ENCODE measurements at places on chromosomes 1 and 21.

- no peak for DNase-seq
Measured at GRCh38 chr1:89383185-89383584, 19.3 kb downstream of the GBP6 start.

DNA sequence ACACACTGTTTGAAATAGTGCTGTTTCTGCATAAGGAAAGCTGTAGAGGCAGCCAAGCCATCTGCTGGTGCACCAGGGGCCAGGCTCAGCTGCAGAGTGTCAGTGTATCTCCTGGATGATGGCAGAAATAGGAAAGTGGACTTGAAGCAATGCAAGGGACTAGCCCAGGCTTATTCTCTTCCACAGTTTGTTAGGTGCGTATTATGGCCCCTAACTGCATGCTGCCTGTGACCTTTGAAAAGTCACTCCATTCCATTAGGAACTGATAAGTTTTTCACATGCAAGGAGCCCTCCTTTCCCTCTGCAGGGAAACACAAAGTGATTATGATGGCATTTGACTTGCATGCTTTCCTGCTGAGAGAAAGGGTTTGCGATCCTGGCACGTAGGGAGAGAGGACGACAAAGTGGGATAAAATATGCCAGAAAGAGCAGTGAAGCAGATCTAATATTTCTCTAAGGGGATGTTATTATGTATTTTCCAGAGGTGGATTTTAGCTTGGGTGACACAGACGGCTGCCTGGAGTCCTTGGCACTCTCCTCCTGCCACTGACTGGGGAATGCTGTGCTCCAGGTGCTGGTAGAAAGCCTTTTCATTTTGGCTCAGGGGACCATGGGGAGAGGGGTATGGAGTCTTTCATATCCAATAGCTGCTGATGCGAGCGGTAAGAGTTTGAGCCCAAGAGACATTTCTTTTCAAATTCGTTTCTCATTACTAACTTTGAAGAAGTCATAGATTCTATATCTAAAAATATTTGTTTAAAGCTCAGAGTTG lies 402.1 kb upstream of the B3GALT2 start:
- DNase-seq: no peak

GRCh38 chr1:91529856-91530255 lies 29.2 kb downstream of the CDC7 start:
- no peak for DNase-seq

GRCh38 chr1:7781923-7782495 lies 2.1 kb upstream of the PER3 start:
- no peak for DNase-seq

GRCh38 chr1:206734499-206735142 lies 36.0 kb upstream of the IL19 start:
- no peak for DNase-seq

DNA sequence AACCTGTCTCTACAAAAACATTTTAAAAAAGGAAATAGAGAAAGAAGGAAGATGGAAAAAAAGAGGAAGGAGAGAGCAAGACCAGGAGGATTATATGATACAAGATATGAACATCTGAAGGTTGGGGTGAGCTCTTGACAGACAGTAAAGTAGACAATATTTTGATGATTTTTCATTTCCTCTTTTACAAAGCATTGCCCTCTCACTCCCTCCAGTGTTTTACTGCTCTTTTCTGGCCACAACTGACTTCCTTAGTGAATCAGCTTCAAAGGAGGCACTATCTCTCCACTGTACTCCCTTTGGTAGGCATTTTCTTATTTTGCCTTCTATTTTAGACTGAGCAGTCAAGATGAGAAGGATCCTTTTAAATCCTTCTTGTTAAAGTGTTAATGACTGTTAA lies 296.7 kb downstream of the KCTD3 start:
- DNase-seq: no peak

GRCh38 chr1:240499012-240499411 lies 112.9 kb downstream of the GREM2 start:
- DNase-seq: no peak

DNA sequence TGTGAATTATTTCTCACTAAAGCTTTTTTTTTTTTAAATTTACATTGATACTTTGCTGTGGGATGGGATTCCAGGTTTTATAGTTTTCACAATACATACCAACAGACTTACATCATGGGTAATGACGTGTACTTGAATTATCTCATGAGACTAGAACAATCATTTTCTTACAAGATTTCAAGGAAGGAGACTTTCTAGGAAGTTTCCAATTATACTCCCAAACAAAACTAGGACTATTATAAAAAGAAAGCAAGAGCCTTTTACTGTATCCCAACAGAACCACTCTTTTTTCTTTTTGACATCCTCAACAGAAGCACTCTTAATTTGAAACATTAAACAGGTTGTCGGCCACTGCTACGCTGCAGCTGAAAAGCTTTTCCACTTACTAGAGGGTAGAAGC lies 48.7 kb downstream of the TESK2 start:
- DNase-seq: peak; percentile 5

GRCh38 chr1:174075245-174075692 lies 53.1 kb upstream of the RC3H1 start:
- DNase-seq: no peak

GRCh38 chr1:180505732-180506335 lies 3.5 kb upstream of the ACBD6 start:
- no peak for DNase-seq

- no peak for DNase-seq
Measured at GRCh38 chr1:206666031-206666561, 18.6 kb upstream of the MAPKAPK2 start.

GRCh38 chr1:15965228-15965767 lies 10.6 kb downstream of the ZBTB17 start:
- DNase-seq: no peak

DNA sequence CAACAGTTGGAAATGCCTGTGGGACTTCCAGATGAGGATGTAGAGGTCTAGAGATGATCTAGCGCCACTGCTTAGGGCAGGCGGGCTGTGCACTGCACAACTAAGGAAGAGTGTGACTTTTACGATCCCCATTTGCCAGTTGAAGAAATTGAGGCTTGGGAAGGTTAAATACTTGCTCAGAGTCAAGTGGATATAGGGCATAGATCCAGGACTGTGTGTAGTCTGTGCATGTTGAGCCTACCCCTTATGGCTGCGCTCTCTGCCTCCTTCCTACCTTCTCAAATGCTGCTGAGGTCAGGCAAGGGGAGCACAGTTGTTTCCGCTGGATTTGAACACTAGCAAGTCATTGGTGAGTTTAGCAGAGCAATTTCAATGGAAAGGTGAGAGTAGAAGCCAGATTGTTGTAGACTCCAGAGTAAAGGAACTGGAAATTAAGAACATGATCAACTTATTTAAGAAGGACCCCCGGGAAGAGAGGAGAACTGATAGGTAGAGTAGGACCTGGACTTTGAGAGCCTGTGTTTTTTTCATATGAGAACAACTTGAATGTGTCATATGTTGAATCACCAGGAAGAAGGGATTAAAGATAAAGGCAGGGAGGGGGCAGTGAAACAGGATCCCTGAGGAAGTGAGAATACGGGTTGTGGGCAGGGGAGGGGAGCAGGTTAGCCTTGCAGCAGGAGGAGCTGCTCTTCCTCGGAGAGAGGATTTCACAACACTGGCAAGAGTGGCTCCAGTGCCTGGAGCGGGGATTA lies 2.7 kb downstream of the CAPN2 start:
- peak; percentile 73 for DNase-seq

- no peak for DNase-seq
Measured at GRCh38 chr1:113392541-113393128, 2.3 kb downstream of the MAGI3 start.

GRCh38 chr1:200108659-200109058 lies 81.1 kb downstream of the NR5A2 start:
- no peak for DNase-seq

DNA sequence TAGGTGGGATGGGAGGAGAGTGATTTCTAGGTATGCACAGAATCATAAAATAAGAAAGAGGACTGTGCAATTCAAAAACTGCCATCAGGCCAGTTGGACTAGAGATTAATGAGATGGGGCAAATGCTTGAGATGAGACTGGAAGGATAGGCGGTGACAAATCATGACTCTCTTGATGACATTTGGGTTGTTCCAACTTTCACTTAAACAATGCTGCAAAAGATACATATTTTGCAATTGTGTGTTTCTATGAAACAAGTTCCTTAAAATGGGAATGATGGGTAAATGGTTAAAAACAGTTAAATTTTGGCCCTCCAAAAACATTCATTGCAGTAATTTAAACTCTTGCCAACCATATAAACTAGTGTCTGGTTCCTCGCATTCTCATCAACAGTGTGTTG lies 55.2 kb downstream of the RNASEL start:
- DNase-seq: no peak

DNA sequence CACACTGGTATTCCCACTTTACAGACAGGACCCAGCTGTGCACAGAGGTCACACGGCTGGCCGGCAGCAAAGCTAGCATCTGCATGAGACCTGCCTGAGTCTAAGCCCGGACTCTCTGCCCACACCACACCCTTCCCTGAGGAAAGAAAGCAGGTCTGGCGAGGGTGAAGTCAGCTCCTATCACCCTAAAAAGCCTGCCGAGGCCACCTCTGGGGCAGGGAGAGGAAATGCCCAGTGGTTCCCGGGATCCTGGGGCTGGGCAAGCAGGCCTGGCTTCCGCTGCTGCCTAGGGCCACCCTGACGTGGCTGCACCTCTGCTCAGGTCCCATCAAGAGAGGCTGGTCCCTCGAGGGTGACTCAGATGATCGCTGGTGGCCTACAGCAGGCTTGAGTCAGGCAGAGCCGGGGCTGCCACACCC lies 42.2 kb downstream of the RAP1GAP start:
- DNase-seq: no peak

DNA sequence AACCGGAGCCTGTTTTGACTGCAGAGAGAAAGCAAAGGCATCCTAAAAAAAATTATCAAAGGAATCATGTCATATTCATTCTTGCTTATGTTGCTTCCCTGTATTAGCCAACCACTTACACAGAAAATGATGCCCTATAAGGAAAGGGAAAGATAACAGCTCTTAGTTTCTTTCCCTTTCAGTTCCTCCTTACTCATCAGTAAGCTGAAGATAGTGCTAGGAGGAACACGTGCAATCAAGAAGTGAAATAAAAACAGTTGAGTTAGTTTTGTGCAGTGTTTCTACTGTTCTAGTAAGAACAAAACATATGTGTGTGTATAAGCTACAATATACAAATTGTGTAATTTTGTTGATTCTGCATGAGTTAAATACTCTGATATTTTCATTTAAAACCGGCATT lies 45.3 kb upstream of the MTF2 start:
- no peak for DNase-seq

GRCh38 chr1:85936470-85936869 lies 220.1 kb downstream of the COL24A1 start:
- no peak for DNase-seq

DNA sequence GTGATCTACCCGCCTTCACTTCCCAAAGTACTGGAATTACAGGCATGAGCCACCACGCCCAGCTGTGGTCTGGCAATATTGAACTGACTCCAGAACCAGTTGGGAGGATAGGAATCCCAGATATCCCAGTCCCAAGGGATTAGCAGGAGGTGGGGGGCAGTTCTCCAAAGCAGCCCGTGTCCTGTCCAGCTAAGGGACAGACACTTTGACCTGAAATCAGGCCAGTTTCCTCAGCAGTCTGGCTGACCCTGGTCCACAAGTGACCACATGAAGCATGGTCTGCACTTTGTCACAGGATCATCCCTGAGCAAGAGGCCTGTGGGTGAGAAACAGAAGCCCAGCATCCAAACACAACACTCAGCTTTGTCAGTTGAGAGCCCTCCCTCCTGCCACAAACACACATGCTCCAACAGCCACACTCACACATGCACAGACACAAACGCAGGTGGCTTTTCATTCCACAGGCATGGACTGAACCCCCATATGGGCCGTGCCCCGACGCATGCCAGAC lies 2.7 kb upstream of the FDPS start:
- DNase-seq: no peak

GRCh38 chr1:17582124-17582774 lies 42.8 kb downstream of the ARHGEF10L start:
- DNase-seq: no peak

GRCh38 chr1:54324251-54325140 lies 81.7 kb downstream of the SSBP3 start:
- no peak for DNase-seq

- no peak for DNase-seq
Measured at GRCh38 chr1:18951818-18952391, 4.6 kb downstream of the IFFO2 start.

DNA sequence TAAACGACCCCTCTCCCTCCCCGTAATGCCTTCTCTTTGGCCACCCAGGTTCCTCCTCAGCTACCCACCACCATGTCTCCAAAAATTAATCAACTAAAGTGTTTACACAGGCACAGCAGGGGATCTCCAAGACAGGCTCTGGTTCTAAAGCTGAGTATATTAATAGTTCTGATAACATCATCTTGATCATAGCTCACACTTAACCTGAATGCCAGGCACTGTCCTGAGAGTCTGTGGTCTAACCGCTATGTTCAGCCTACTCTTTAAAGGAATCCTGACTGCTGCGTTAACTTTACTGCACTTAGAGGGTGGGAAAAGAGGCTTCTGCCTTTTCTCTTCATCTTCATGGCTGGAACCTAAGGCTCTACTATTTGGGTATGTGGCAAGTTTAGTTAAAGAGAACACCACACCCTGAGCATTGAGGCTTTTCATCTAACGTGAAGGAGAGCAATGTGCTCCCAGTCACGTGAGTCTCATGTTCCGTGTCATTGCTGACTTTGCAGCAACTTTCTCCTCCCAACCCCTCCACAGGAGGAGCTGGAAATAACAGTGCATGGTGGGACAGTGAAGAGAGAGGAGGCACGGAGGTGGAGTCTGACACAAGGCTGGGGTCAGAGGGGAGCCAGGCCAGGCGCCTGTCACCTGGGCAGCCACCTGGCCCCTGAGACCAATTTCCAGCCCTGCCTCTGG lies 86.4 kb downstream of the FAM78B start:
- DNase-seq: no peak

- no peak for DNase-seq
Measured at GRCh38 chr1:207152792-207153468, 48.9 kb downstream of the C4BPA start.

DNA sequence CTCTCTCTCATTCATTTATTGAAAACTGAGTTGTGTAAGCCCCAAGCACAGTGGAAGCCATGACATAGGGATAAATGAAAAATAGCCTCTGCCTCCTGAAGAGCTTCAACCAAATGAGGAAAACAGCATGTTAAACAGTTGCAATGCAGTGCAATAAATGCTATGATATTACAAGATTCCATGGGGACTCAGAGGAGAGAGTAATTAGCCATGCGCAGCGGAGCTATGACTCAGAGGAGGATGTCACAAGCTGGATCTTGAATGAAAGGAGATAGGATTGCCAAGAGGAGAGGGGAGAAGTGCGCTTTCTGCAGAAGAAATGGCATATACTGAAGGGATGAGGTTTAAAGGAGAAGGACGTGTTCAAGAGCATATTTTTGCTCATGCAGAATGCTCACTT lies 231.3 kb upstream of the PLXNA2 start:
- DNase-seq: peak; percentile 57

GRCh38 chr1:15153842-15154479 lies 414 bp downstream of the TMEM51 start:
- peak; percentile 18 for DNase-seq

Data from kidney glomerular epithelial cell (primary cell).